ENCODE measurements at places on chromosomes 11 and 22. TPM values are rescaled to one million over a fixed set of nuclear protein-coding genes. Genes with fewer than 3 reads are reported as not detected.

The C11orf42 gene
- total RNA-seq, result not detected

The EFCAB6 gene
- total RNA-seq, result 12.0 TPM

The IL10RA gene
- 3.7 TPM for total RNA-seq

The CCDC116 gene
- total RNA-seq, result 0.23 TPM

The MRGPRF gene
- 0.92 TPM for total RNA-seq

The APOL4 gene
- 14.3 TPM for total RNA-seq

The CNTF gene
- 1.6 TPM for total RNA-seq

The SYNGR1 gene
- 84.9 TPM for total RNA-seq

The VPS51 gene
- 125 TPM for total RNA-seq

The DEFB131B gene
- not detected for total RNA-seq

The OR2AG1 gene
- total RNA-seq, result not detected

The TTLL1 gene
- 45.2 TPM for total RNA-seq

The IRAG1 gene
- 3.7 TPM for total RNA-seq

The PACSIN3 gene
- total RNA-seq, result 3.5 TPM

The RAD9A gene
- 15.5 TPM for total RNA-seq

The MMP11 gene
- 14.3 TPM for total RNA-seq

The CSTPP1 gene
- 78.7 TPM for total RNA-seq

The DGCR8 gene
- 31.6 TPM for total RNA-seq
